Fibroblast of lung (primary cell): ENCODE measurements at places on chromosomes 2 and 18. TPM values are rescaled to one million over a fixed set of nuclear protein-coding genes. Genes with fewer than 3 reads are reported as not detected.

The ZFAND2B gene
- polyA plus RNA-seq = 26.8 and 29.9 TPM in 2 replicates

The CDCA7 gene
- polyA plus RNA-seq = 10.3 and 17.8 TPM in 2 replicates

The DNER gene
- polyA plus RNA-seq = 0.43 and 1.2 TPM in 2 replicates

The ORC2 gene
- 5.1 and 5.7 TPM in 2 replicates for polyA plus RNA-seq

The NOL4 gene
- polyA plus RNA-seq = not detected in 2 replicates
